ENCODE measurements at places on chromosomes 11 and 22.
A peak's percentile ranks its signal among the peaks of the same experiment; 100 is the strongest.

DNA sequence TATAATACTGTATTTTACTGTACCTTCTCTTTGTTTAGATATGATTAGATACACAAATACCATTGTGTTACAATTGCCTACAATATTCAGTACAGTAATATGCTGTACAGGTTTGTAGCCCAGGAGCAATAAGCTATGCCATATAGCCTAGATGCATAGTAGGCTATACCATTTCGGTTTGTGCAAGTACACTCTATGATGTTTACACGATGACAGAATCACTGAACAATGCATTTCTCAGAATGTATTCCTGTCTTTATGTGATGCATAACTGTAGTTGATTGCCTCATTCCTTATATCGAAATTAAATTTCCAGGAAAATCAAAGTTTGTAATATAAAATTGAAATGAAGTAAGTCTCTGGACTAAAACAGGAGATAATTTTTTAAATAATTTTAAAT, 49.3 kb upstream of the OR5P2 start:
- no peak for DNase-seq

GRCh38 chr11:5291207-5291838, 10.4 kb downstream of the OR51B4 start:
- no peak for DNase-seq

GRCh38 chr22:38239101-38239761, 33.6 kb downstream of the TMEM184B start:
- DNase-seq: peak; percentile 95

- no peak for DNase-seq
Observed at GRCh38 chr11:2390725-2391151, 9.8 kb upstream of the TSSC4 start.

DNA sequence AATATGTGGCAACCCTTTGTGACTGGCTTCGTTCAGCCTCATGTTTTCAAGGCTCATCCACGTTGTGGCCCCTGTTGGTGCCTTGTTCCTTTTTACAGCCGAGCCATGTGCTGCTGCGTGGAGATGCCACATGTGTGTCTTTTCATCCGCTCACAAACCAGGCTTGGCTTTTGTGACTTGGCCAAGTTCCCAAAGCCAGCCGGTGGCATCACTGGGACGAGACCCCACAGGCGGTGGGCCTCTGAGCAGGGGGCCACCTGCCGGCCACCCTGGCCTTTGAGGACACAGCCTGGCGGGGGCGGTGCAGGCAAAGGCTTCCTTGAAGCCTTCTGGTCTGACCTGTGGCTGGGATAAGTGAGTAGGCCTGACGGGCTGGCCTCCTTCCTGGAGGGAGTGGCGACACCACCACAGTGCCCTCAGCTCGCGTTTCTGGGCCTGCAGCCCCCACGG, 10.5 kb downstream of the GRK2 start:
- no peak for DNase-seq

DNA sequence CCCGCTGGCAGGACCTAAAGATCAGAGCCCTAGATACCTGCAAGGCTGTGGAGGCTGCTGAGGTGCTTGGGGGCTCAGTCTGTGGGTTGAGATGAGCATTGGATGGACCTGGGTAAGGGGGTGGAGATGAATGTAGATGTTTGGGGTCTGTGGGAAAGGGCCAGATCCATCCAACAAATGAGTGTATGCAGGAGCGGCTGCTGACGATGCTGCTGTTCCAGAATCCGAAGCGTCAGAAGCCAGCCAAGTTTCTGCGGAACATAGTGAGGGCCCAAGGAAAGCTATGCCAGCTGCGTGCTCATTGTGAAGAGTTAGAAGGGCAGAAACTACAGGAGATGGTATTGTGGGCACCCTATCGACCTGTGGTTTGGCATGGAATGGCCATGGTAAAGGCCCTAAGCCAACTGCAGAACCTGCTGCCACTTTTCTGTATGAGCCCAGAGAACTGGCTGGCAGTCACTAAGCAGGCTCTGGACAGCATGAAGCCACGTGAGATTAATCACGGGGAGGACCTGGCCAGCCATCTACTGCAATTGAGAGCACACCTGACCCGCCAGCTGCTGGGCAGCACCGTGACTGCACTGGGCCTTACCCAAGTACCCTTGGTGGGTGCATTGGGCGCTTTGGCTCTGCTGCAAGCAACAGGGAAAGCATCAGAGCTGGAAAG, 36.6 kb downstream of the RRP8 start:
- no peak for DNase-seq

All from pons (tissue), 1 donor.